ENCODE measurements at places on chromosomes 13 and 19.

DNA sequence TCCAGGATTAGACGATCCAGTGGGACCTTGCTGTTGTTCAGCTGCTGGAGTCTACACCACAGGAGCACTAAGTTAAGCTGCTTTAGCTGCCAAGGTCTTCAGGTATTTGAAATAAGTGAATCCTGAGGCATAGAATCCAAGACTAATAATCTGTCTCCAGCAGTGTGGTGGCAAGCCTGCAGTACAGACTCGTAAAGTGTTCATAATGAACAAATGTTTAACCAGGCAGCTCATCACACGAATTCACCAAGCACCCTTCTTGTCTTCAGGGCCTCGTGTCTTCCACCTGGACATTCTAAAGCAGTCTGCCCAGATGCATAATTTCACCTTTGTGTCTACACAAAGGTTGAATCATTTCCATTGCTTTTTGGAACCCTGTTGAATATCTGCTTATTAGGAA, 5.3 kb downstream of the ATP11A start:
- no peak for DNase-seq

DNA sequence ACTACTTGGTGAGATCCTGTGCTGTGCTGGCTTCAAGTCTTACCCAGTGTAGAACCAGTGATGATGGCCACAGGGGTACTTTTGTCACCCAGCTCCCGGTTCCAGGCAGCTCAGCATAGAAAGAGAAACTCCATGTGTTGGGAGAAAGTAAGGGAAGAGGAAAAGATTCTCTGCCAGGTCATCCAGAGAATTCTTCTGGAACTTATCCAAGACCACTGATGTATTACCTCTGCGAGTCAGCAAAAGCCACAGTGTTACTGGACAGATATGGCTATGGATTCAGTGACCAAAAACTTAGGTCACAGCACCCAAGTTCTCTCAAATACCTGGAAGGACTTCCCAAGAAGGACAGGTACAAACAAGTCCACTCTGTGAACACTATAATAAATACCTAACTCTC, 399.5 kb upstream of the MIR17HG start:
- no peak for DNase-seq

DNA sequence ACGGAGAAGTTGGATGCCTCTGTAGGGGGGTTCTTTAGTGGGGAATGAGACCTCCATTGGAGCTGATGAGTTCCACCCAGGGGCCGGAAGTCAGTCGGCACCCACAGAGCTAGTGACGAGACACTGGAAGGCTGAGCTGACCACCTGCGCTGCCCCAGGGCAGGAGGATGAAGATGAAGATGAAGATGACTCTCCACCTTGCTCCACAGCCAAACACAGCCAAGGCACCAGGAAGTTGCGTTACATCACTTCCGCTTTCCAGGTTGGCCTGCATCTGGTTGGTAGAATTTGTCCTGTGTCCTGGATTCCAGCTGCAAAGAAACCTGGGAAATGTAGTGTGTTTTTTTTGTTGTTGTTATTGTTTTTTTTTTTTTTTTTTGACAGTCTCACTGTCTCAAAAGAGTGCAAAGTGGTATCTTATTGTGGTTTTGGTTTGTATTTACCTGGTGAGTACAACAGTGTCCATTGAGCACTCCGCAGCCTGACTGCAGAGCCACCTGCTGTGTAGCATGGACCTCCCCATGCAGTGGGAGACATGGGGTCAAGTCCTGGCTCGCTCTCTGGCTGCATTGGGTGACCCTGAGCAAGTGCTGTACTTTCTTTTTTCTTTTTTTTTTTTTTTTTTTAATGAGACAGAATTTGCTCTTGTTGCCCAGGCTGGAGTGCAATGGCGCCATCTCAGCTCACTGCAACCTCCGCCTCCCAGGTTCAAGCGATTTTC, 1.9 kb downstream of the TBC1D17 start:
- DNase-seq = no peak

GRCh38 chr13:113238536-113238935, 29.1 kb downstream of the CUL4A start:
- no peak for DNase-seq

DNA sequence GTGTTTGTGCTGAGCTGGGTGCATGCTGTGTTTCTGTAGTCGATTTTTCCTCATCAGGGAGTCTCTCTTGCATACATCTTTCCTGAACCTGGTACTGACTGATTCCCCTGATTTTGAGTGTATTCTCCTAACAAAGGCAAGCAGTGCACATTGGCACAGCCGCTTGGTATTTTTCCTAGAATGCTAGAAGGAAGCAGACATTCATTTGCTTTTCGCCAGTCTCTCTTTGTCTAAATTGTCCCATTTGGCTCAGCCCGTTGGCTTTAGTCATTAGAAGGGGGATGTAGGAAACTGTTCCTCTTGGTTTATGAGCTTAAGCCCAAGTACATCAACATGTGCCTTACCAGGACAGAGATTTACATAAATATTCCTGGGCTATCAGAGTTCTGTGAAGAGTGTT, 266.1 kb upstream of the TMTC4 start:
- DNase-seq = no peak

DNA sequence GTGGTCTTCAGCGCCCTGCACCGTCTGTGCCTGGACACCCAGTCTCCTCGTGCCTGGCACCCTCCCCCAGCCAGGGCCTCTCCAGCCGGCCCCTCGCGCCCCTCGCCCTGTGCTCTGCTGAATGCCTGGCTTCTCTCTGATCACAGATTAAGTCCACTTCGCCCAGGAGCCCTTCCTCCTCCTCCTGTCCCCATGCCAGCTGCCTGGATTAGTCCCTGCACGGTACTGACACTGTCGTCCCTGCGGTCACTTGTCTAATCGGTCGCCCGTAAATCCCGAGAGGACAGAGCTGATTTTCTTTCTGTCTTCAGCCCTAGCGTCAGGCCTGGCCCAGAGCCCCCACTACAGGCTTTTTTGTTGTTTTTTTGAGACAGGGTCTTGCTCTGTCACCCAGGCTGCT, 6.6 kb downstream of the THOP1 start:
- DNase-seq = no peak

DNA sequence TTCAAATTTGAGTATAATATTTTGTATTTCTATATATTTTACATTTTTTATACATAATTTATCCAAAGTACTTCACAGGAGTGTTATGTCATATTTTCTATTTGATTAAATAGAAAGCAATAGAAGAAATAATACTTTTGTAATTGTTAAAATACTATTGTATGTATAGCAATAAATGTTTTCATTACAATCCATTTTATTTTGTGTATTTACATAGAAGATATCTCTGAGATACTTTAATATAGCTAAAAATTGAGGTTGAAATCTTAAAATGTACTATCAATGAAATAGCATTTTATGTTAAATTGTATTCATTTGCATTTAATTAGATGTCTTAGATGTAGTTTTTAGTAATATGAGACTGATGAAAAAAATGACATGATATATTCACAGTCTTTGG, 1109.6 kb upstream of the MIR17HG start:
- DNase-seq = no peak

DNA sequence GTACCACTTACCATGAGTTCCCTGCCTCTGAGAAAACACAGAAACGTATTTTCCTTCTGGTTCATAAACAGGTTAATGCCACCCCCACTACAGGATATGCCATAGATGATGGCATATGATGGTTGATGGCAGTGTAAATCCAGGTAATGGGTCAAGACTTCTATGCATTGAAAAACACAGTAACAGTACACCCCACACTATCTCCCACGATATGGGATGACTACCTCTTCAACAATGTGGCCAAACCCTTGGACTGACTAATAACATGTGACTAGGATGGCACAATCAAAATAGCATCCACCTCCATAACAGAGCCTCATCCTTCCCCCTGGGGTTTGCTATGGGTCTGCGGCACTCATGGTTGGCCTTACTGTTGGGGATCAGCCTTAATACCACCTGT, 22.0 kb downstream of the ZNF235 start:
- DNase-seq = no peak

- DNase-seq = no peak
These were observed 43.0 kb downstream of the STK24 start for GRCh38 chr13:98533912-98534311.

GRCh38 chr13:79459906-79460305, 21.0 kb upstream of the NDFIP2 start:
- DNase-seq = no peak

DNA sequence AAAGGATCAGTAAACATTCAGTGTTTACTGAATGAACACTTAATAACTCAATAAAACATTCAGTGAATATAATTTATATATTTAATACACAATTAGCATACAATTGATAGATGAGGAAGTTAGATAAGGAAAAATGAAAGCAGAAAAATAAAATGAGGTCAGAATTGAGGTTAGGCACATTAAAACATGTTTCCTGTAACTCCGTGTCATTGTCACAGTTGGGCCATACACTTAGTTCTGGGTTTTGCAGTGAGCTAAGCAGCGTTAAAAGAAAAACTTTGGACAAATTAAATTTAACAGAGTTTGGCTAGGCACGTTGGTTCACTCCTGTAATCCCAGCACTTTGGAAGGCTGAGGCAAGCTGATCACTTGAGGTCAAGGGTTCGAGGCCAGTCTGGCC, 71.4 kb downstream of the MIPEP start:
- no peak for DNase-seq

DNA sequence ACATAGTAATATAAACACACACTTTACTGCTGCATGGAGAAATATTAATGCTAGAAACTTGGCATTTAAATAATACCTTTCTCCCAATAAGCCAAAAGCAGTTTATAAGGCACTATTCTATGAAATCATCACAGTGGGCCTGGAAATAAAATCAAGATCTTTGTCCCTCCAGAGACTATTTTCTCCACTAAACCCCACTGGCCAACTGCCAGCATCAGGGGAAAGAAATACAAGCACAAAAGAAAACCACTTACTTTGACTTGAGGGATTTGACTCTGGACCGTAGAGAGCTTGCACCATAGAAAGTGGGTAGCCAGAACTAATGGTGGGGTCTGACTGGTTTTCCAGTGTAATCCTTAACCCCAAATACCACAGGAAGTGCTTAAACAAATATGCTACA, 71.9 kb downstream of the DCLK1 start:
- no peak for DNase-seq

- DNase-seq = no peak
These were observed 3.6 kb downstream of the RGCC start for GRCh38 chr13:41460930-41461329.

- no peak for DNase-seq
These were observed 28.4 kb downstream of the SAE1 start for GRCh38 chr19:47158879-47159503.

DNA sequence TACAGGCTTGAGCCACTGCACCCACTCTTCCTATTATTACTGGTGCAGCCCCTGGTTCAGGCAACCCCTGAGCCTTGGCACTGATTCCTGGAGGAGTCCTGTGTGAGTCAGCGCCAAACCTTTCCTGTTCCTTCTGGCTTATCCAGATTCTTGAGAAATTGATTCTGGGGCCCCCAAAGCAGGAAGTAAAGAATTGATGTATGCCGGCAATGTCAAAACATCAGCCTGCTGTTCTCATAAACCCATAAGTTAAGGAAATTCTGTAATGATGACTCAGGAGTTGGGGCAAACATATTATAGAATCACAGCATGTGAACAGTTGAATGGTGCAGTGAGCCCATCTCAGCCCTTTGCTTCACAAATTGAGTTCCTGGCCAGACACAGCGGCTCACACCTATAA, 1.4 kb upstream of the OR7G3 start:
- DNase-seq = no peak

DNA sequence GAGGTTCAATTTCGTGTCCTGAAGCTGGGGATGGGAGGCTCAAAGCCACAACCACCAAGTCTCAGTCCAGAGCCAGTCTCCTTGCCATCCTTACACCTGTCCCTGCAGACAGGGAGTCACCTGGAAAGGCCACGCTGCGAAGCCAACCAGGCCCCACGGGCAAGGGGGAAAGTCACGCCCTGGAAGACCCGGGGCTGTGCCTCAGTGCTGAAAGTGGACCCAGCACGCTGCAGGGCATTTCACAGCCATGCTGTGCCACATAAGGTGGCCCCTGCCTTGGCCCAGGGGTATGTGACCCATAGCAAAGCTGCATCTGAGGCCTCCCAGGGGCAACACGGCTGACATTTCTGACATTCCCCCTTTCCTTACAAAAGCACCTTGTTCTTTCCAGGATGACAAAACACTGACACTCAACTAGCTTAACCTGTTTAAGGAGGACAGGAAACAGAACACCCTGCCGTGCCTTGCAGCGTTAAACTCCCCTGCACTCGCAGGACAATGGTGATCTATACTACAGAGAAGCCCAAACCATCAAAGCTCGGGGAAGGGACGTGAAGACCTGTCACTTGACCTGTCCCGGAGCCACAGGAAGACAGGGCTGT, 14.8 kb downstream of the CHERP start:
- no peak for DNase-seq

GRCh38 chr13:39405107-39405506, 197.9 kb downstream of the LHFPL6 start:
- DNase-seq = no peak

Measured in NCI-H1436 (cell line).